ENCODE measurements at places on chromosomes 11 and 22.

GRCh38 chr11:33307984-33308383 is 50.8 kb downstream of the HIPK3 start:
- no peak for DNase-seq

GRCh38 chr22:25663654-25664053 is 78.3 kb upstream of the MYO18B start:
- no peak for DNase-seq

DNA sequence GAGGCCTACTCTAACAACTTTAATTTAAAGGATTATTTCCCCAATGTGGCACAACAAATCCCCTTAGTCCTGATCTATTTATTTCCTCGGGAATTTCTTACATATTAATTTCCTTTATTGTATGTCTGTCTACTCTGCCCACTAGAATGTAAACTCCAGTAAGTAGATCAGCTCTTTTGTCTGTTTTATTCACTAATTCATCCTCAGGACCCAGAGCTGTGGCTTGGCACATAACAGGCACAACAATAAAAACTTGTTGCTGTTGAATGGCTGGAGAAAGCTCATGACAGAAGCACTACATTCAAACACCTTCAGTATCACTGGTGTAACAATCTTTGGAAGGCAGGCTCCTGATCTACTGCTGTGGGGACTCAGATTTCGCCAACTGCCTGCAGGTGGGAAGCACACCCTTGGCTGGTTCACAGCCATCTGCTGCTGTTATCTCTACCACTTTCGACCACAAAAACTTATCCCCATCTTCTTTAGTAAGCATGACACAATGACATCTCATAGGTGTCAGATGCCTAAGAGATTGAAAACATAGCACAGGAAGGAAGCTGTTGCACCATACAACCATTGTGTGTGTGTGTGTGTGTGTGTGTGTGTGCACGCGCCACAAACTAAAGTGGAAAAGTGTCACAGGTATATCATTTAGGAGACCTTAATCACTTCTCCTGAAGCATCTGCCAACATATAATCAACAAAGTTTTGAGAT is 11.9 kb downstream of the HIRA start:
- no peak for DNase-seq

- DNase-seq, result peak; percentile 84
Observed at GRCh38 chr11:61791737-61792309, 576 bp downstream of the TMEM258 start.

GRCh38 chr11:22192289-22192641 is 620 bp upstream of the ANO5 start:
- DNase-seq, result peak; percentile 8

DNA sequence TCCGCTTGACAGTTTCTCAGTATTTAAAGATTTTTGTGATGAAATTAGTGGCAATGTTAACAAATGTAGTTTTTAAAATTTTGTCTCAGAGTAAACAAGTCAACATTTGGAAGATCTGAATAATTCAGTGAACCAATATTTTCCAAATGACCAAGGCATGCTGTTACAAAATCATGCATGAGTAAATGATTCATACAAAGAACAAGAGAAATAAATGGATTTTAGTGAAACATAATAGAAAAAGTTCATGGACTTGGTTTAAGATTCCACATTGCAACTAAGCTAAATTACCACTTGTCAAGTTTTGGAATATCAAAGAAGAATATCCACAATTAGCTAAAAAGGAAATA is 125.7 kb upstream of the SNX19 start:
- no peak for DNase-seq

DNA sequence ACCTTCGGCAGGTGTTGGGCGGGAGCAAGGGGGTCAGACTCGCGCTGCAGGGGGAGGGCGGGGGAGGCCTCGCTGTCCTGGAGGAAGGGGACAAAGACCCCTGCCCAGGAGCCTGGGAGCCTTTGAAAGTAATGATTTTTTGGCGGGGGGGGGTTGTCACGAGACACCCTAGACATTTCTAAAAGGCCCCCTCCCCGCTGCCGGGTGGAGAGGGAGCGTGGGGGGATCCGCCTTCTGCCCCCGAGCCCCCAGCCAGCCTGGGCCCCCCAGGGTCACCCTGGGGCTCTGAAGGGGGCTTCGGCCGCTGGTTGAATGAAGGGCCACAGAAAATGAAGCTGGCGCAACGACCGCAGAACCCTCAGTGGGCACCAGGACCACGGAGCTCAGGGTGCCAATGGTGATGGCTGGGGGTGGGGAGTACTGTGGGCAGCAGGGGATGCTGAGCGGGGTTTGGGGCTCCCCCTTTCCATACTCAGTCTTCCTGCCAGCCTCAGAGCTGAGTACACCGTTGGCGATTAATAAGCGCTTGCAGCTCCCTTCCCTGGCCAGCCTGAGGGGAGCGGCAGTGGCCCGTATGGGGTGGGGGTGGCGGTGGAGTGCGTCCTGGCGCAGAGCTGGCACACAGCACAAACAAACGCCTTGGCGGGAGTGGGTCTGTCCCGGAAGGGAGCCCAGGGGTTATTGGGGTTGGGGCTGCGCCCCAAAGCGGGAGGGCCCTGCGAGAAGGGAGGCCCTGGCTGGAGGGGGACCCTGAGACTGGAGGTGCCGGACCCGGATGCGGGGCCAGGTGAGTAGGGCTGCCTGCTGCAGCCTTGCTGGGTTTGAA is 1.2 kb upstream of the DUSP8 start:
- DNase-seq, result no peak

GRCh38 chr22:45261407-45262088 is 20.9 kb upstream of the KIAA0930 start:
- no peak for DNase-seq

DNA sequence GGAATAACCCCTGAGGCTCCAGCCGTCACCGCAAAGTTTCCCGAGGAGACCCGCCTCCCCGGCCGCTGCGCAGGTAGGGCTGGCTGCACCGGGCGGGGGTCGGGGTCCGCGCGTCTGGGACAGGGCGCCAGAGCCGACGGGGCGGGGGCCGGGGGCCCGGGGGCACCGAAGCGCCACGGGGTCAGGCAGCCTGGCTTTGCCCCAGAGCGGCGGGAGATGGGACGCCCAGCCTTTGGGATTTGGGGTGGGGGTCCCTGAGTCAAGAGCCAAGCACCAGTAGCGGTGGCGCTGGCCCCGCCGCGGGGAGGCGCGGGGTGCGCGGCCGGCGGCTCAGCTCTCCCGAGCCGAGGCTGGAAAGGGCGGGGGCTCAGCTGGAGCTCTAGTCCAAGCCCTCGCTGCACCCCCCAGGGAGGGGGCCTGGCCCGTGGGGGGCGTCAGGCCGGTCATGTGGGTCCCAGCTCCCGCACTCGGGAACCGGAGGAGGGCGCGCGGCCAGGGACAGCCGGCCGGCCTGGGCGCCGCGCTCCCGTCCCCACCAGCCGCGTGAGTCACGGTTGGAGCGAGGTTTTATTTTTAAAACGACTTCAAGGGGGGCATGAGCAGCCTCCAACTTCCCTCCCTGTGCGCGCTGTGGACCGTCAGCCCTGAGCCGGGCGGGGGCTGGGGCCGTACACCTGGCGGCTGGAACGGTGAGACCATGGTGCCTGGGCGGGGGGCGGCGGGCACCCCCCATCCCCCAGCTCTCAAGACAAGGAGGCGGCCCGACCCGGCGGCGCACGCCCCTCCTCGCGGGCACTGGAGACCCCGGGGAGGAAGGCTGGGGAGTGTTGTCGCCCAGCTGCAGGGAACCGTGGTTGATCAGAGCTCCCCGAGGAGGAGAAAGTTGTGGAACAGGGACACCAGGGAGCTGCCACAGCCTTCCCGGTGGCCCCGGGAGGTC is 626 bp downstream of the FLRT1 start:
- DNase-seq, result no peak

DNA sequence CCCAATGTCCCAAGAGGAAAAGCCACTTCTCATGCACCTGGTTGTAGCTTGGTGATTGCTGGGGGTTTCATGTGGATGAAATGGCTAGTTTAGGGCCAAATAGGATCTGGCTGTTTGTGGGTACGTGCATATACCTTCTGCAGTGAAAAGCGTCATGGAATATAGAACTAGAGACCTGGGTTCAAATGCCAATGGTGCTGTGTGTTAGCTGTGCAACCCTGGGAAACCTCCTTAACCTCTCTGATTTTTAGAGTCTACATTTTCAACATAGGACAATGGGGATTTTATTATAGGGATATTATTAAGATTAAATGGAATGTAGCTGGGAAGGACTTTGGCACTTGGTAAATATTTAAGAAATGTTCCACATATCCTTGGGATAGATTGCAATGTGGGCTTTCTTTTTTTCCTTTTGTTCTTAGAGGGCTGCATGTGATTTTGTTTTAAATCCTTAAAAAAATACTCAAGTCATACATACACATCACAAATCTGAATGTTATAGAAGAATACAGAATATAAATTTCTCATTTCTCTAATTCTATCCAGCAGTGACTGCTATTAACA is 112.6 kb upstream of the E2F8 start:
- no peak for DNase-seq

GRCh38 chr22:18010266-18010665 is 14.1 kb downstream of the MICAL3 start:
- DNase-seq, result no peak

DNA sequence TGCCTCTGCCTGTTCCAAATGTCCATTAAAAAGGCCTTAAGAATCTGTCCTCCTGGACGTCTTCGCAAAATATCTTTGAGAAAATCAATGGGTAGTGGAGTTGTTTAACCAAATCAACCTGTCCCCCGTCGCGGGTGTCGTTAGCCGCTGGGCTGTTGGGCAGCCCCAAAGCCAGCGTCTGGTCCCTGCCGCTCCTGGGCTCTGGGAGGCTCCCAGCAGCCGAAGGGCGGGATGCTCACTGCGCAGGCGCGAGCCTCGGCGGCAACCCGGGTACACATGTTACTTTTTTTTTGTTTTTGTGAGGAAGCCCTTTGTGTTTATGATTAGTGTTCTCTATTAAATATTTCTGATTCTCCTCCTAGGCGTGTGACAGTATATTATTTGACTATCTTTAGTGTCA is 12.6 kb downstream of the MMP10 start:
- no peak for DNase-seq

- no peak for DNase-seq
Observed at GRCh38 chr11:89163686-89164085, 14.0 kb upstream of the TYR start.

GRCh38 chr11:19886498-19886897 is 173.9 kb downstream of the NAV2 start:
- DNase-seq, result no peak

GRCh38 chr11:93756748-93757147 is 15.3 kb downstream of the C11orf54 start:
- no peak for DNase-seq

- peak; percentile 75 for DNase-seq
Observed at GRCh38 chr11:94144216-94144615, 15.6 kb downstream of the PANX1 start.

DNA sequence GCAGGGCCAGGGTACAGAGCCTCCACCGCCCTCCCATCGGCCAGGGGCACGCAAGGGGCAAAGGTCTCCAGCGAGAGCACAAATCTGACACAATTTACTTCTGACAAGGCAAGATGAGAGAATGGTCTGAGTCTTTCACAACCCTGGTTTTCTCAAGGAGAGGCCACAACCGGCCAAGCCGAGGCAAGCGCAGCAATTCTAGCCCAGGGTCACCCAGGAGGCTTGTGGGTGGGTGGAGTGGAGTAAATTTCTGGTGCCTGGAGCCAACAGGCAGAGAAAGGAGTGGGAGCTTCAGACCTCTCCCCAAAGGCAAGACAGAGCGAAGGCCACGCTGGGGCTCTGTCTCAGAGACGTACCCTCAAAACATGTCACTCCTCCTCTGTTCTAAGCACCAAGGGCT is 9.3 kb downstream of the LARGE2 start:
- DNase-seq, result no peak

DNA sequence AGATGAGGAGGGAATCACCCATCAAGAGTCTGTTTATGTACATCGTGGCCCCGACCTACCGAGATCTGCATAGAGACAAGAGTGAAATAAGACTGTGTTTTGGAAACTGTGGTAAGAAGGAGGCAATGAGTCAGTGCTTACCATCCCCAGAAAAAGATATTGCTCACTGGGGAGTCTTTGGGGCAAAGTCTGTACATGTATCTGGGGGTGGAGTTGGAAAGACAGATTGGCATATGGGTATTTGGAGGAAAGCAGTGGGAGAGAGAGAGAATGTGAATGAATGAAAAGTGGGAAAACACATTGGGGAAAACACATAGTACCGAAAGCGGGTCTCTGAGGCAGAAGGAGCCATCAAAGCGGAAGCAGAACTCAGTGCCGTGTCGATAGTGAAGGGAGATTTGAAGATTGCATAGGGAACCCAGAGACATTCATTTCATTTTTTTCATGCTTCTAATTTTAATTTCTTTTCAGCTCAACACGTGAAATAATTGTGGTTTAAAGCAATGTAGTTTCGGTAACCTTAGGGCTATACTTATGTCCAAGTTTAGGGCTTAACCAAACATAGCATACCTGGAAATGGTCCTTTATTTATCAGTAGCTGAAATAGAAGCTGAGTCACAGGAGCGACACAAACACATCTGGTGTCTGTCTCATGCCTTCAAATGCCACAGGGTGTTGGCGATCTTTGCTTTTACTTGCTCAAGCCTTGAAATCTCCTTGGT is 98.6 kb upstream of the CD44 start:
- DNase-seq, result peak; percentile 93

GRCh38 chr11:9616858-9617257 is 43.4 kb downstream of the WEE1 start:
- peak; percentile 10 for DNase-seq

DNA sequence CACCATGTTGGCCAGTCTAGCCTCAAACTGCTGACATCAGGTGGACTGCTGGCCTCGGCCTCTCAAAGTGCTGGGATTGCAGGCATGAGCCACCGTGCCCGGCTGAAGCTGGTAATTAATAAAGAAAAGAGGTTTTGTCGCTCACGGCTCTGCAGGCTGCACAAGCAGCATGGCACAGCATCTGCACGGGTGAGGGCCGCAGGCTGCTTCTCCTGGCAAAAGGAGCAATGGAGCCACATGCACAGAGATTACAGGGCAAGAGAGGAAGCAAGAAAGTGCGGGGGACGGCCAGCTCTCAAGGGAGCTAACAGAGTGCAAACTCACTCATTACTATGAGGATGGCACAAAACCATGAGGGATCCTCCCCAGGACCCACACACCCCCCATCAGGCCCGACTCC is 4.7 kb upstream of the PARVB start:
- no peak for DNase-seq

DNA sequence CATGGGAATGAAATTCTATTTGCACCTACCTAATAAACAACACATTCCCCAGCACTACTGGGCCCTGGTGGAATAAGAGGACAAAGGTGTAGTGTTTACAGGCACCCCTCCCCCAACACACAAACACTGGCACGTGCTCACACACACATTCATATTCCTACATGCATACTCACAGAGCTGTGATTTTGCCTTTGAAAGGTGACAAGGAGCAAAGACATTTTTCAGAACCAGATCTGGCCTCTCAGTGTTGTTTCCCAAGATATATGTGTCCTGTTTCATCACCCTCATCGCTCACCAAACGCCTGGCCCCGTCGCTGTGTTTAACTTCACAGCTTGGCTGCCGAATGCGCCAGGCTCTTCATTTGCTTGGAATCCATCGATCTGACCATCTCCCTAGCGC is 292.6 kb downstream of the NTM start:
- no peak for DNase-seq

DNA sequence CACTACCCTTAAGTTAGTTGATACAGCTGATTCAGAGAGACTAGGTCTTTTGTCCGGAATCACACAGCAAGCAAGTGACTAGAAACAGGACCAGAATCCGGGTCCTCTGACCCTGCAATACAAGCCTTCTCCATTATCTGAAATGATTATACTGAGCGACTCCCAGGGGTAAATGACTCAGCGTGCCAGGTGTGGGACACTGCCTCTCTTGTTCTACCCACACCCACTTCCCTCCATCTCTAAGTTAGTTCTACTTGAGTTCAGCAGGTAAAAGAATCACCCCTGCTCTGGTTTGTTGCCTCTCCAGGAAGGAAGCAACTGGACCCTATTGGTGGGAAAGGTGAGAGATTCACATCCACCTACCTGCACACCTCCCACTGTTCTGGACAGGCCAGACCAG is 156.9 kb downstream of the DBX1 start:
- no peak for DNase-seq

All from inflammatory macrophage treated with lipopolysaccharide for 4 hours (primary cell).